ENCODE measurements at places on chromosomes 16 and 17. TPM values are rescaled to one million over a fixed set of nuclear protein-coding genes. Genes with fewer than 3 reads are reported as not detected.

- DNase-seq: no peak
Measured at GRCh38 chr17:45299361-45299760, 17.5 kb downstream of the MAP3K14 start.

GRCh38 chr16:80541306-80541694 is 507 bp downstream of the DYNLRB2 start:
- DNase-seq: no peak

DNA sequence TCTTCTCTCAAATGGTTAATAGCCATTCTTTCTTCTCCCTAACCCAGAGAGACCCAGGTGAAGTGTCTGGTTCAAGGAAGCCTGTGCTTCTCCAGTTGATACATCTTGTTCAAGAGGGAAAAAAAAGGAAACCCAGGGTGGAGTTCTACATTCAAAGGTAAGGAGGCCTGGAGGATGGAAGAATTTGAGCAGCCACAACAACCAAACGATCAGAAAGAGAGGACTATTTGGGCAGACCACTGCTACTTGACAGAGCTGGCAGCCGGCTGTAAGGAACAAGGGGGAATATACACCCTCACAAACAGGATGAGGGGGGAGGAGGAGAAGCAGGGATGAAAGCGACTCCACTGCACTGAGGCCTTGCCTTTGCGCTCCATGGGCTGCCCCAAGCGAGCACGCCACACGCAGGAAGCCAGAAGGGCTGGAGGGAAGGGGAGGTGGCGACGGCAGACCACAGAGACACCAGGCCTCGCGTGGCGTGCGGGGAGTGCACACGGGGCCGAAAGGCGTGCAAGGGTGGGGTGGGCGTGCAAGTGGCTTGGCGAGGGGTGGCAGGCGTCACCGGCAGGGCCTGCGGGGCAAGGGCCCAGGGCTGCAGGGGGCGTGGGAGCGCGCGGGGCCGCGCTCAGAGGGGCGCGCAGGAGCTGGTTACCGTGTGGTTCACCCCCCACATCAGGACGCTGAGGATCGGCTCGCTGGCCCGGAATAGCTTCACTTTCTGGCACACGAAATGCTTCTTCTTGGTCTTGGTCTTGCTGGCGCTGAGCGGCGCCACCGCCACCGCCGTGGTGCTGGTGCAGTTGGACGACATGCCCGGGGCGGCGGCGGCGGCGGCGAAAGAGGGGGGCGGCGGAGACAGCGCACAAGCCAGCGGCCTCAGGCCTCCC is 499 bp downstream of the PIP4K2B start:
- DNase-seq: peak; percentile 52

GRCh38 chr17:75876938-75877751 is 1.2 kb downstream of the TRIM47 start:
- DNase-seq: no peak

DNA sequence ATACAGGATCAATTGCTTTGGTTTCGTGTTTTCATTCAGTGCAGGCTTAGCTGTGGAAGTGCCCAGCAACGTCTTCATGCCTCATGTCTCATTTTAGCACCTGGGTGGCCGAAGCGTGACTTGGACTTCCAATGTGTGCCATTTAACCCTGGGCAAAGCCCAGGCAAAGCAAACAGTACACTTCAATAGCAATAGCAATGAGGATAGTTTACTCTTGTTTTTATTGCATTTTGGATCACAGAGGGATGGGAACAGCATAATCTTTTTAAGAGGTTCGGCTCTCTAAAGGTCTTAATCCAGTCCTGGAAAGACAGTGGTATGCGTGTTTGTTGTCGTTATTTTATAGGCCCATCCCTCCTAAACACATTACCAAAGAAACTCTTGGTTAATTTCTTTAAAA is 86.2 kb downstream of the HS3ST3B1 start:
- no peak for DNase-seq

DNA sequence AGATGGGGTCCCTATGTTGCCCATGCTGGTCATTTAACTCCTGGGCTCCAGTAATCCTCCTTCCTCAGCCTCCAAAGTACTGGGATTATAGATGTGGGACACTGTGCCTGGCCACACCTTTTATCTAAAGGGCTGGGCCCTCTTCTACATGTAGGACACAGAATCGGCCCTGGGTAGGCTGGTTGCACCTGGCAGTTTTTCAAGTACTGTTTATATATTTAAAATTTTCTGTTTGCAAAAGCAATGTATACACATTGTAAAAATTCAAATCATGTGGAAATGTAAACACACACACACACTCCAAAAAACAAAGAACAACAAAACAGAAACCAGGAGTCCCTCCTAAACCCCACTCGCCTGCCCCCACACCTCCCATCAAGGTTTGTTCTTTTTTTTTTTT is 28.1 kb upstream of the SIAH1 start:
- no peak for DNase-seq

DNA sequence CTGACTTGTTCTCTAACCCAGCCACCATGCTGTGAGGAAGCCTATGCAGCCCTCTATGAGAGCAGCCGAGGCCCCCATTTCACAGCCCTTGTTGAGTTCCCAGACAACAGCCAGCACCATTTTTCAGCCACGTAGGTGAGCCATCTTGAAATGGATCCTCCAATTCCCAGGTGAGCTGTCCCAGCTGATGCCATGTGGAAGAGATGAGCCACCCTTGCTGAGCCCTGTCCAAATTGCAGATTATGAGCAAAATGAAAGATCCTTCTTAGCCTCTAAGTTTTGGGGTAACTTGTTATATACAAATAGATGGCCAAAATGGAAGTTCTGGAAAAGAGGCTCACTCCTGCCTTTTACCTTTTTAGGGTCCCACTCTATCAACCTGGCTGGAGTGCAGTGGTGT is 25.7 kb upstream of the TIMP2 start:
- DNase-seq: no peak

The GAS2L2 gene
- 0.17 TPM for total RNA-seq

The MAFG gene
- total RNA-seq: 8.5 TPM

The CLDN6 gene
- not detected for total RNA-seq

Data from CD8-positive, alpha-beta T cell (primary cell).